ENCODE measurements at places on chromosomes 7 and 10.
A peak's percentile ranks its signal among the peaks of the same experiment; 100 is the strongest.

DNA sequence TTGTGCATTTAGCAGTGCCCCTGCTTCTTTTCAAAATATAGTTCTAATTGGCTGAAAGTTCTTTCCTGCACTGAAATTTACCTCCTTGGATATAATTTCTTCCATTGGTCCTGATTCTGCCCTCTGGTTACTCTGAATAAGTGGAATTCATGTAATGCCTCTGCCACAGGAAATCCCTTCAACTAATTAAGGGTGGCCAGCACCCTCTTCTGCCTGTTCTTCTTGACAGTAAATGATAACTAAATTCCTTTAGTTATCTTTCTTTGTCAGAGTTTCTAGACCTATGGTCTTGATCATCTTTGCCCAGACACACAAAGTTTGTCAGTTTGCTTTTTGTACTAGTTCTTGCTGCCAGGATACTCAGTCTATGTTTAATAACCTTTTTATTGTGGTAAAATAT lies 40.2 kb downstream of the PRKCQ start:
- DNase-seq, result no peak

GRCh38 chr7:4775848-4776623 lies 613 bp downstream of the AP5Z1 start:
- DNase-seq, result no peak

DNA sequence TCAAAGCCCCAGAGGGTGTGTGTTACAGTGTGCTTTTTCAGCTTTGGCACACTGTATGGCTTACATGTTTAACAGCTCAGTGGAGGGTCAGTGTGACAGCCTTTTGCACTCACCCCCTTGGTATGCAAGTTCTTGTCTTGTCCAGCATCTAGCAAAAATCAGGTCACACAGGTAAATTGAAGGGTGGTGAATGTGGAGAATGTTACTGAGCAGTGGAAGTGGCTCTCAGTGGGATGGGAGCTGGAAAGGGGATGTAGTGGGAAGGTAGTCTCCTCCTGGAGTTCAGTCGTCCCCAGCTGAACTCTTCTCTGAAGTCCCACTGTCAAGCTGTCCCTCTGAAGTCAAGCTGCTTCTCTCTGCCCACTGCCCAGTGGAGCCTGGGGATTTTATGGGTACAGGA lies 21.0 kb upstream of the C10orf90 start:
- DNase-seq, result no peak

GRCh38 chr7:7564323-7564780 lies 2.3 kb upstream of the MIOS start:
- no peak for DNase-seq

GRCh38 chr7:108103558-108104298 lies 26.4 kb downstream of the LAMB4 start:
- DNase-seq, result no peak

- DNase-seq, result no peak
These were observed 246.5 kb downstream of the KIAA1217 start for GRCh38 chr10:24455447-24455846.

GRCh38 chr7:11328309-11328708 lies 354.6 kb downstream of the PHF14 start:
- DNase-seq, result no peak

- no peak for DNase-seq
These were observed 87.3 kb upstream of the SEC61G start for GRCh38 chr7:54846273-54846672.

DNA sequence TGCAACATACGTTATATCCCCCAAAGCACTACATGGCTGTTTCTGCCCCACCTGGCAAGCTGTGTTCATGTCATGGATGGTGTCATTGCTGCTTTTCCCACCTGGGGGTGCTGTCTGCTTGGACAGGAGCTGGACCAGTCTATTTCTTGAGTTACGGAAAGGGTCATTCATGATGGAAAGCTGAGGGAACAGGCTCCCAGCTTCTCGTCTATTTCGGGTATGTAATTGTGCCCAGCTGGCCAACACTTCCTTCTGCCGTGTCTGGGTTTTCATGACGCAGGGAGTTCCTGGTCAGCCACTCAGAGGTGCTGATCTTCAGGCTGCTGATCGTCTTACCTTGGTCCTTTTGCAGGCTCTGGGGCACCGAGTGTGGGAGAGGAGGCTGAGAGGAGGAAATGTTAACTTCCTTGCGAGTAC lies 8.6 kb downstream of the BTBD16 start:
- DNase-seq, result peak; percentile 70

DNA sequence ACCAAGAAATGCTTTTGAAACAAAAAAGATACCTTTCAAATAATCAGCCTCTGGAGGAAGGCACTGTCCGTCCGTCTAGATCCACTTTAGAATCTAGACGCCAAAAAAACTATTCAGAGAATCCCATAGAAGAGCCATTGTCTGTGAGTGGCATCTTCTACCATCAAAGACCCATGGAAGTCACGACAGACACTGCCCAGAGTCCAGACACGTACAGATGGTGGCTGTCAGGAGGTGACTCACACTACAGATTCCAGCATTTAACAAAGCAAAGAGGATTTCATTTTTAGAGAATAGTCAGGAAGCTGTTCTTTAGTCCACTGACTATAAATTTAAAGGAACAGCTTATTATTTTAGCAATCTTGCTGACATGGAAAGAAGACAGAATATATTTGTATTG lies 11.7 kb downstream of the C1QL3 start:
- DNase-seq, result peak; percentile 30

DNA sequence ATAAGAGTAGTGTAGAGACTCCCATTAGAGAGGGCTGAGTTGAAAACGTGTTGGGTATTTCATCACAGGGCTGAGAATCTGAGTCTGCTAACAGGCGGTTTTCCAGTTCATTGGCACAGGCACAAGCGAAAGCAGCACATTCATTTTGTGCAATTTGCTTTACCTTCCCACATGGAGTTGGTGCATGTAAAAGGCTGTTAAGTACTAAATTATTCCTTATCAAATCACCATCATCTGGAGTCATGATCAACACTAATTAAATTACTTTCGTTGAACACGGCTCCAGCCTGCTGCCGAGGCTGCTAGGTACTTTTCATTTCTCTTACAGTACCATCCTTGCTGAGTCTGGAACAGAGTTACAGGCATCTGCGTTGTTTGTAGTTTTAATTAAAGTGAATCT lies 43.8 kb downstream of the ETV1 start:
- no peak for DNase-seq

- no peak for DNase-seq
These were observed 4.1 kb downstream of the PDLIM1 start for GRCh38 chr10:95286707-95287106.

DNA sequence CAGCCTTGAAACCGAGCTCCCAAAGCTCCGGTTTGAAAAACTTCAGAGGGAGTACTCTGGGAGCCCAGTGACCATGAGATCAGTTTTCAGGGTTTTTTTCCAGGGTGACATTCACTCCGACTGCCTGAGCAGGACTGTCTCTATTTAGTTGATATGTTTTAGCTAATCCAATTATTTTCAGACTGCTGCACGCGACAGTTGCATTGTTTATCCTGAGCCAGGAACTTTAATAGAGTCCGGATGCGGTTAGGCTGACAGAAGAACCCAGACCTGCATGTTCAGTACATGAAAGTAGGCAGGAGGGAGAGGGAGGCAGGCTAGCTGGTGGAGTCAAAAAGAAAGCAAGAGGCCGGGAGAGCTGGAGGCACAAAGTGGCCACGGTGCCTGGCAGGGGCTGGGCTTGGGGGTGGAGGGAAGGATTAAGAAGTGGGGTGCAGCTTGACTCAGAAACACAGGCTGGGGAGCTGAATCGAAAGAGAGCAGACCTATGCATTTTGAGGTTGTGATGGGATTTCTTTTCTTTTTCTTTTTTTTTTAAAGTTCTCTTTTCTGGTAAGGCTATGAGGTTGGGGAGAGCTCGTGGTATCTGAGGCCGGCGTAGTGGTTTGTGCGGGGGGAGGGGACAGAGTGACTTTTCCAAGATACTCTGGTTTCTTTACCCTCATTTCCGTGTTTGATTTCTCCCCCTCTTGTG lies 5.7 kb downstream of the GATA3 start:
- DNase-seq, result no peak

- DNase-seq, result no peak
These were observed 15.2 kb upstream of the KNDC1 start for GRCh38 chr10:133144771-133145170.

DNA sequence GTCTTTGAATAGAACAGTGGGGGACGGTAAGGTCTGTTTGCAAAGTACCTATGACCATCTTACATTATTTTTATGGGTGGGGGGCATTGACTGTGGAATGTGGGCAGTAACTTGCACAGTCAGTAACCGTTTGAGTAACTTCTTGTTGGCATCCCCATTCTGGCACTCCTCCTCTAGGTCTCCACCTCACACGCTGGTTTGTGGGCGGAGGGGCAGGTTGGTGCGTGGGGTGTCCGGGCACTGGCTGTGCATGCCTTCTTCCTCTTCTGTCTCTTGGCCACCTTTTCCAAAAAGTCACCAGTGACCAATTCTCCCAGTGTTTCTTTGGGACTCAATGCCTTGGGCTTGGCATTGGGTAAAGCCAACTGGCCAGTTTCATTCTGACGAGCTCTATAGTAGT lies 43.6 kb downstream of the DNAJB6 start:
- DNase-seq, result no peak

- no peak for DNase-seq
These were observed 119.5 kb downstream of the DOCK4 start for GRCh38 chr7:112086496-112087254.

DNA sequence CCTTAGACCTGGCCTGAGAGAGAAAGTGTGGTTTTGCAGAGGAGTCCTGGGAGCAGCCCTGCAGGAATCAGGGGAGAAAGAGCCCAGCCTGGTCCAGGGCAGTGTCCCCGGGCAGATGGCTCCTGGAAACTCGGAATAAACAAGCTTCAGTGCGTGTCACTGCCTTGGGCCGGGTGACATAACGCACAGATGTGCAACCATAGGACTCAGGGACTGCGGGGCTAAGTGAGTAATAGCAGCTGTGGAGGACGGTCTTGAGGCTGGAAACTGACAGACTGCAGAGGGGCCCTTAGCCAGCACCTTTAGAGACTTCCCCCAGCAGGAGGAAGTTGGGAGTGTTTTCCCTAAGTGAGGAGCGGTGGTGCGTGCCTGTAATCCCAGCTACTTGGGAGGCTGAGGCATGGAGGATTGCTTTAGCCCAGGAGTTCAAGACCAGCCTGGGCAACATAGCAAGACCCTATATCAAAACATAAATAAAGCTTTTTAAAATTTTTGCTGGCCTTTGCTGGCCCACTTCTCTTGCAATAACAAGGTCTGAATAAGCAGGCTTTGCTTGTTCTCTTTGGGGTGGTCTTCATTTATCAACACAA lies 5.3 kb upstream of the CLIP2 start:
- no peak for DNase-seq

DNA sequence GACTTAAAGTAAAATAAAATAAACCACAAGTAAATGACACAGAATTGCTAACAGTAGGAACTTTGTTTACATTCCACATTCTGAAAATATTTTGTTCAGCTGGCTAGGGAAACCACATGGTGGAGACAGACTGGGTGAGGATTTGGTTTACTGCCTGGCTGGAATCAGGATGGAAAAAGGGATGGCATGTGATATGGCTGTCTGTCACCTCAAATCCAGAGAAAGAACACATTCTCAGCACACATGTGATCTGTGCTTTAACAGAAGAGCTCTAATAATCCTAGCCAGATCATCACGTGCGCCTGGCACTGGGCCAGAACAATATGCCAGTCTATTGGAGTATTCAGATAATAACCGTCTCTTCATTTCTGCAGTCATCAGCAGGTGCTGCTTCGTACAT lies 90.9 kb upstream of the PIP4K2A start:
- no peak for DNase-seq

- DNase-seq, result no peak
These were observed 1035.6 kb upstream of the PHF14 start for GRCh38 chr7:9937944-9938631.

DNA sequence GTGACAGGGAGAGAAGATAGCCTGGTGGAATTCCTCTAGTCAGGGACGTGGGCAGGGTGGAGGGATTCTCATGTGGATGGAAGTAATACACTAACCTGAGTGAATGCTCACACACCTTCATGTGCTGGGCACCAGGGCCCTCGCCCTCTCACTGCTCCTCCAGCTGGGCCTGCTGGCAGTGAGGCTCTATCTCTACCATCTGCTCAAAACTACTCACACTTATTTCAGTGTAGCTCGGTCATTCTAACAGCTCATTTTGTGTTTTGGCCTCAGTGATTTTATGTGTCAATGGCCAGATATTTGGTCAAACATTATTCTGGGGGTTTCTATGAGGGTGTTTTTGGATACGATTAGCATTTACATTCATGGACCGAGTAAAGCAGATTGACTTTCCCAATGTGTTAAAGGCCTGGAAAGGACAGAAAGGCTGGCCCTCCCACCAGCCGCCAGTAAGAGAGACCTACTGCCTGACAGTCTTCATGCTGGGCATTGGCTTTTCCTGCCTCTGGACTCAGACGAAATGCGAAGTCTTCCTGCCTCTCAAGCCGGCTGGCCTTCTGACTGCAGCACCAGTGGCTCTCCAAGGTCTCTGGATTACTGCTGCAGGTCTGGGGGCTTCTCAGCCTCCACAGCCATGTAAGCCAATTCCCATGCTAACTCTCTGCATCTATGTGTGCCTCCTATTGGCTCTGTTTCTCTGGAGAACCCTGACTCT lies 335.4 kb downstream of the CXCL12 start:
- no peak for DNase-seq

DNA sequence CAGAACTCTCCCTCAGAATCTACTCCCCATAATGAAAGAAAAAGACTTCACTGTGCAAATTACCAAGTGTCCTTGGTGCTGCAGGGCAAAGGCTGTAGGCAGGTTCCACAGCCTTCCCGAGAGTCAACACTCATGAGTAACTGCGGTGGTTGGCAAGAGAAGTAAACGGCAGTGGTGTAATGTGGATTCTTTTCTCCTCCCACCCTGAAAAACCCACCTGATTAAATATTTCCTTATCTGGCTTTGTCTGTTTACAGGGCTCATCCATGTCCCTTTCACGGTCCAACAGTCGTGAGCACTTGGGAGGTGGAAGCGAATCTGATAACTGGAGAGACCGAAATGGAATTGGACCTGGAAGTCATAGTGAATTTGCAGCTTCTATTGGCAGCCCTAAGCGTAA lies 300.9 kb downstream of the BICC1 start:
- DNase-seq, result no peak

- DNase-seq, result no peak
These were observed 1.3 kb downstream of the FAS start for GRCh38 chr10:88991899-88992320.

GRCh38 chr7:152035817-152036216 lies 10.3 kb downstream of the GALNT11 start:
- no peak for DNase-seq

DNA sequence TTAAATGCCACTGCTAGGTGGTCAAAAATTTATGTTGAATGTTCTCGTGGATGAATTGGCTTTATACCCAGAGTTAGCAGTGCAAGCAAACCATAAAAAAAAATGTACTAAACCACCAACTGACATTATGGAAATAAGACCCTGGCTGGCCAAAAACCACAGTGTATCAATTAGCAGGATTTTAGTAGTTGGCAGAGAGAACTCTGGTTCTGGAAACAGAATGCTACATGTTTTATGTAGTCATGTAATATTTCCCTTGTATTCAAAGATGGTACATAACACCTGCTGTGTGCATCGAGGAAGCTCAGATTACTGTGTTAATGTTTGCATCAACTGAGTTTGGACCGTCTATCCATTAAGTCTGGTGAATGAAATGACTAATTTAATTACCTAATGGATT lies 618.5 kb downstream of the CCSER2 start:
- no peak for DNase-seq

- peak; percentile 35 for DNase-seq
These were observed 588.6 kb downstream of the PTPRN2 start for GRCh38 chr7:157998884-157999552.
